CD4-positive, alpha-beta T cell treated with Interferon alpha-2 for 1 hour (primary cell): ENCODE measurements at places on chromosomes 2 and 18.

- DNase-seq, result no peak
Observed at GRCh38 chr2:59752512-59752911, 800.9 kb downstream of the BCL11A start.

GRCh38 chr2:68320118-68320641 lies 431 bp upstream of the CNRIP1 start:
- DNase-seq, result no peak

DNA sequence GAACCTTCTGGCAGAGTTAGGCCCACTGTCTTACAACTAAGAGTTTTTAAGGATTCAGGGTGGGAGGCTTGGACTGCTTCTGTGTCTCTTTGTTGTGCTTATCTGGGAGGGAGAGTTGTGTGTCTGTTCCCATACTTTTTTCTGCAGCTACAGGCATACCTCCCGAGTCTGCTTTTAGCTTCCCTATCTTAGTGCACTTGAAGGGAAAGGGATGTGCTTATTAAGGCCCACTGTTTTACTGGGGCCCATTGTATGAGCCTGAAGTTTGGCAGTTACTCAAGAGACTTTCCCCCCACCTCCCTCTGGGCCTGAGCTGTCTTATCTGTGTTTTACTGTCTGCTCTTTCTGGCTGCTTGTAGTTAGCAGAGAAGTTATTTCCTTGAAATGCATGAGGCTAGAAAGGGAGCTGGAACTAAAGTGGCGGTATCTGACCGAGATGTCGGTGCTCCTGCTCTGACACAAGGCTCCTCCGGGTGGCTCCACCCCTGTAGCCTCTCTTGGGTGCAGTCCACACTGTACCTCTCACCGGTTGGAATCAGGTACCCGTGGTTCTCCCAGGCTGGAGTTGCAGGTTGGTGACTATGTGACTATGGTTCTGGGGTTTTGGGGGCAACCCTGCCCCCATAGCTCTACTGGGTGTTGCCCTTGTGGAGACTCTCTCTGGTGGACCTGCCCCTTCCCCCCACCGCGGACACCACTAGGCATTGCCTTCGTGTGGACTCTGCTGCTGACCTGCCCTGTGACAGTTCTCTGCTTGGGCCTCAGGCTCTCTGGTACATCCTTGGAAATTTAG lies 12.9 kb downstream of the UBR3 start:
- no peak for DNase-seq

GRCh38 chr2:8552293-8552801 lies 129.5 kb upstream of the ID2 start:
- DNase-seq, result no peak

DNA sequence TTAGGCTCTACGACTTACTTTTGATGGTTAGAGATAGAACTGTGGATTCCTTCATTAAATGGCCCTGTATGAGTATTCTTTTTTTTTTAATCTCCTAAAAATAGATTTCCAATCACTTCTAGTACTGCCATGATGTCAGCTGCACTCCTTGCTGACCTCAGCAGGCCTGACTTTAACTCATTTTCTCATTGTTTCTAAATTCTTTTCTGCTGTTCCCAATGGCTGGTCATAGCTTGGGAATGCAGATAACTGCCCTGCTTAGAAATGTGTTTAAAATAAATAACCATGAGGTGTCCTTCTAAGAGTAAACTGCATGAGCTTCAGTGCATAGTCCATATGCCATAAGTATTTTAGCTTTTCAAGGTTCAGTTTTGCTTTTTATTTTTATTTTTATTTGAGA lies 15.7 kb downstream of the CCDC85A start:
- no peak for DNase-seq

GRCh38 chr2:9196637-9197036 lies 10.0 kb upstream of the ASAP2 start:
- no peak for DNase-seq

- DNase-seq, result no peak
Observed at GRCh38 chr2:100397118-100397860, 20.2 kb downstream of the CHST10 start.

DNA sequence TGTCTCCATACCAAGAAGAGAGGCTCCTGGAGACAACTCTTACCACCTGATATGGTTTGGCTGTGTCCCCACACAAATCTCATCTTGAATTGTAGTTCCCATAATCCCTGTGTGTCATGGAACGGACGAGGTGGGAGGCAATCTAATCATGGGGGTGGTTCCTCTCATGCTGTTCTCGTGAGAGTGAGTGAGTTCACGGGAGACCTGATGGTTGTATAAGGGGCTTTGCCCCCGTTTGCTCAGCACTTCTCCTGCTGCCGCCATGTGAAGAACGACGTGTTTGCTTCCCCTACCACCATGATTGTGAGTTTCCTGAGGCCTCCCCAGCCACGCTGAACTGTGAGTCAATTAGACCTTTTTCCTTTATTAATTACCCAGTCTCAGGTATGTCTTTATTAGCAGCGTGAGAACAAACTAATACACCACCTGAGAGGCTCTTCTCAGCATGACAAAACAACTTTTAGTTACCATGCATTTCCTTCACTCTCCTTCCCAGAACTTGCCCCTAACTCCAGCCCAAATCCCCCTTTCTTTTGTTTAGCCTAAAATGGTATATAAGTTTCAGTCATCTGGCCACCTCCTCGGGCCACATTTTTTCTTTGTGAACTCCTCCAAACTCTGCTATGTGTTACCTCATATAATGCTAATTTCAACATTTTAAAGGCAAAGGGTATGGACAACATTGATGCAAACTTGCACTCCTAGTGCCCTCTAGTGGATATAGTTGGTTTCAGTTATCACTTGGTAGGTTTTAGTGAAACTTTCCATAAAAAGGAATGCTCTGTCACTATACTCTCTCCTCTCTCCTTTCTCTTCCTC lies 58.6 kb upstream of the SLC25A52 start:
- no peak for DNase-seq

- no peak for DNase-seq
Observed at GRCh38 chr18:22641958-22642357, 224.2 kb upstream of the CTAGE1 start.
